ENCODE measurements at places on chromosomes 5 and 9. TPM values are rescaled to one million over a fixed set of nuclear protein-coding genes. Genes with fewer than 3 reads are reported as not detected.

DNA sequence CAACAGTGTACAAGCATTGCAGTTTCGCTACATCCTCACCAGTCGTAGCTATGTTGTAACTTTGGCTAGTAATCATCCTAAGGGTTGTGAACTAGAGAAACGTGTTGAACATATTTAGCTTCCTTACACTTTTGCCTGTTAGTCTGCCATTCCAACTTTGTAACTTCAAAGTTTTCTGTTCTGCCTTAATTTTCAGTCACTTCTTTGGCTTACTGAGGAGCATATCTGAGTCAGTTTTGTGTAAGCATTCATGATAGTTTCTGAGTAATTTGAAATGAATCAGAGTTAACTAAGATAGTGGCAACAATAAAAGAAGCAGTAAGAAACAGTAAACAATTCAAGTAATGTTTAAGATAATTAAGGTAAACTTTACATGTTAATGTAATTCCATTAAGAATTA, 58.9 kb upstream of the MCCC2 start:
- no peak for DNase-seq
- H3K36me3 ChIP-seq: peaks cover 26% of the 10 kb centered on the region
- peaks cover 4% of the 10 kb centered on the region for H3K4me1 ChIP-seq
- no peak overlapping the region for H3K4me3 ChIP-seq

DNA sequence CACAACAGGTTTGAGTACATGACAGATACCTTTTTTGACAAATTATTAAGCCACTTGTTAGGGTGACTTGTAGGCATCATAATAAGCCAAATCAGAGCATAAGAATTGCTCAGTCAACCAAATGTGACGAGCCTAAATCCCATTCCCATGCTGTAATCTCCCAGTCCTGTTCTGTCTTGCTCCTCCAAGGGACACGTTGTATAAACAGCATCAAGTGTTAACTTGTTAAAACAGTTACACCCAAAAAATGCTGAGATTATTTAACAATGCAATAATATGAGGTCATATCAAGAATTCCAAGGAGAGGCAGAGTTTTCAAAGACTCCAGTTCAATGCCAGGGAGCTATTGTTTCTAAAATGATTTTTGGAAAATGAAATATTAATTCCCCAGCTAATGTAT, 76.2 kb downstream of the SH3TC2 start:
- no peaks in the 10 kb centered on the region for H3K36me3 ChIP-seq
- DNase-seq: no peak
- H3K27ac ChIP-seq: no peak overlapping the region

DNA sequence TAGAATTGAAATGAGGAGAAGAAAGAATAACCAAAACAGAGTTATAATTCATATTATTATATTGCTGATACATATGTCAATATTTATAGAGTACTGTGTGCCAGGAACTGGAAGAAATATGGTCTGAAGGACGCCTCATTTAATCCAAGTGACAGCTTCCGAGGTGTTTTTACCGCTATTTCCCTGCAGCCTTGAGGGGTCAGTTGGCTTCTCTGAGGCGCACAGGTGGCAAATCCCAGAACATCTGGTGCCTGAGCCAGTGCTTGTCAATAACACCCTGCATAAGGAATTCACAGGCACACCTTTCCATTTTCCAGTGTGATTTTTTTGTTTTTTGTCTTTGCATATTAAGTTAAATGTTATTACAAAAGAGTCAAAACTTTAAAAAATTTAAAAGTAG, 43.3 kb upstream of the CTSL start:
- H3K27me3 ChIP-seq: no peaks in the 10 kb centered on the region
- H3K4me3 ChIP-seq: no peak overlapping the region
- no peak for DNase-seq
- H3K27ac ChIP-seq: no peak overlapping the region

DNA sequence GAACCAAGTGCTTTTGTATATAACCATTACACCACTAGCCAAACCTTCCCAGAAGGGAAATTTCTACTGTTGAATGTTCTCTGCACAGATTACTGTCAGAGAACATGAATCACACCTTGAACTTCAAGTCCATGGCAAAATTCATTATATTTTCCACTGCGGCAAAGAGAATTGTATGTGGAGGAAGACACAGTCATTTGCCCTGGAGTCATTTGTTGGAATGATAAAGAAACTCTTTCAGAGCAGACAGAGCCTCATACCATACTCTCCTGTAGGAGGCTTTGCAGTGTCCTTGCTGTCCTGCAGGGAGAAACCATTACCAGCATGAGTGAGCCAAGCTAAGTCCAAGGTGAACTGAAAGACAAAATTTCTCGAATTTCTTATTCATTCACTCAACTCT, 369.0 kb downstream of the ARHGEF28 start:
- H3K4me3 ChIP-seq: no peak overlapping the region
- no peak overlapping the region for H3K27ac ChIP-seq
- no peak for DNase-seq

DNA sequence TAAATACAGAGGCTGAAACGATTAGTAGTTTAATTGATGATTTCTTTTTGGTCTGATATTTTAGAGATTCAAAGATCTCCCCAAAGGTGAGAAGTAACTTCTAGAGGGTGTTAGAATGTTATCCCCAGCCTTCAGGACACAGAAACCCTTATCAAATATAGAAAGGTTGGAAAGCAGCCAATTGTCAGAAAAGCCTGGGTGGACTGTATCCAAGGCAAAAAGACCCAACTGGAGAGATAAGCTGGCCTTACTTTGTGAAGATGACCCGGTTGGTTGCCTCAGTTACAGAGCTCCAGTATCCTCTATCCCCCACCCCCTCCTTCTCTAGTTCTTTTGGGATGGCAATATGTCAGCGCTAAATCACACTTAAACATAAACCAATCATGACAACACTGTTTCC, 75.7 kb downstream of the GCNT4 start:
- H3K4me3 ChIP-seq: no peak overlapping the region
- peaks cover 24% of the 10 kb centered on the region for H3K4me1 ChIP-seq
- peaks cover 4% of the 10 kb centered on the region for H3K36me3 ChIP-seq
- no peak for DNase-seq

The SPATA31D4 gene
- total RNA-seq: not detected

The BTNL8 gene
- not detected for total RNA-seq

The CARD6 gene
- 5.0 TPM for total RNA-seq

The DDX4 gene
- 0.48 TPM for total RNA-seq
